ENCODE measurements at places on chromosomes 12 and 14.
A peak's percentile ranks its signal among the peaks of the same experiment; 100 is the strongest.

- DNase-seq: no peak
Measured at GRCh38 chr12:47832263-47832933, 12.7 kb upstream of the HDAC7 start.

GRCh38 chr12:92701441-92701840, 1.3 kb upstream of the PLEKHG7 start:
- no peak for DNase-seq

DNA sequence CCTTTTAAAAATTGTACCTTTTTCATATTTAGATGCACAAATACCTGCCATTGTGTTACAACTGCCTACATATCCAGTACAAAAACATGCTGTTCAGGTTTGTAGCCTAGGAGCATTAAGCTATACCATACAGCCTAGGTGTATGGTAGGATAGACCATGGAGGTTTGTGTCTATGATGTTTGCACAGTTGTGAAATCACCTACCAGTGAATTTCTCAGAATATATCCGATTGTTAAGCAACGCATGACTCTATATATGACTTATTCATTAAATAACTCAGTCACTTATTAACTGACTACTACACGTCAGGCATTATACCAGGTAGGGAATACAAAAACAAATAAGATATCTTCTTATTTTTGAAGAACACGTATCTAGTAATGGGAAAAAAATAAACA, 26.2 kb upstream of the ETNK1 start:
- peak; percentile 52 for DNase-seq

GRCh38 chr14:56807386-56808109, 2.7 kb downstream of the OTX2 start:
- no peak for DNase-seq

GRCh38 chr12:89567691-89568239, 41.9 kb upstream of the POC1B start:
- peak; percentile 88 for DNase-seq

DNA sequence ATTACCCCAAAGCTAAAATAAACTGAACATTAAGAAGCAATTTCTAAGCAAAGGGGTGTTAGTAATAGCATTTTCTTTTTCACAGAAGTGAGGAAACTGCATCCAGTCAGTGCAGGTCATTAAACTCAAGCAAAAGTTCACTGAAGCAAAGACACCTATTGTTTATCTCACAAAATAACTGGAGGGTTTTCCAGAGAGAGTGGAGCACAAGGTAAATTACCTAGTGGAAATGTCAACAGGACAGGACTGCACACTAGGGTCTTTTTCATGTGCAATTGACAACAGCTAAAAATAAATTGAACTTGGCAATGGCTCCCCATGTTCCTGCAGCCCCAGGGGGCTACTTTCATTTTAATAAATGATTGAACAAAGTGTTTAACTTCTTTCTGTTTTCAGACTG, 742.0 kb downstream of the GALC start:
- no peak for DNase-seq

- no peak for DNase-seq
Measured at GRCh38 chr12:71138011-71138410, 19.8 kb downstream of the TSPAN8 start.

DNA sequence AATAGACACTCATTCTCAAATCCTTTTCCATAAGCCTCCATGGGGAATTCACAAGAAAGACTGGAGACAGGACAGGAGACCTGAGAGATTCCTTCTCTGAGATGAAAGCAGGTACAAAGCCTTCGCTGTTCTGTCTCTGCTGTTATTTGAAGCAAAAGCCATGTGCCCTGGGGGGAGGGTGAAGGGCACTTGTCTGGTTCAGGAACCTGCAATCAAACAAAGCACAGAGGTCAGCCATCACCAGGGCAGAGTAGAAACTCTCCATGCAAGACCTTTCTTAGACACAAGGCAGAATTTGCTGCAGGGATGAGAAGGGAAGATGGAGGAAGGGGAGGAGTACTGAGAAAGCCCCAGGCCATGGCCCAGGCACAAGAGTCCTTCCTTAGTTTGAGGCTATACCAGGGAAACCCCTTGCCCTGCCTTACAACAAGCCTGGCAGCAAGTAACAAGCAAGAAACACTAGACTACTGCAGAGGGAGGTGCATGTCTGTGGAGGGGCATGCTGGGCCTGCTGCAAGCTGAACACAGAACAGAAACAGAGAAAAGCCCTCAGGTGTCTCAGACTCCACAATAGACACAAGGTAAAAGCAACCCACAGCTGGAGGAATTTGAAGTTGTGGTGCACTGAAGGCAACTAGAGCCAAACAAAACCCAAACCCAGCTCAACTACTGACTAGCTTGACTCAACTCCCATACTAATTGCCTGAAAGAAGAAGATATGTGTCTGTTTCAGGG, 7.8 kb upstream of the ART4 start:
- DNase-seq: no peak

DNA sequence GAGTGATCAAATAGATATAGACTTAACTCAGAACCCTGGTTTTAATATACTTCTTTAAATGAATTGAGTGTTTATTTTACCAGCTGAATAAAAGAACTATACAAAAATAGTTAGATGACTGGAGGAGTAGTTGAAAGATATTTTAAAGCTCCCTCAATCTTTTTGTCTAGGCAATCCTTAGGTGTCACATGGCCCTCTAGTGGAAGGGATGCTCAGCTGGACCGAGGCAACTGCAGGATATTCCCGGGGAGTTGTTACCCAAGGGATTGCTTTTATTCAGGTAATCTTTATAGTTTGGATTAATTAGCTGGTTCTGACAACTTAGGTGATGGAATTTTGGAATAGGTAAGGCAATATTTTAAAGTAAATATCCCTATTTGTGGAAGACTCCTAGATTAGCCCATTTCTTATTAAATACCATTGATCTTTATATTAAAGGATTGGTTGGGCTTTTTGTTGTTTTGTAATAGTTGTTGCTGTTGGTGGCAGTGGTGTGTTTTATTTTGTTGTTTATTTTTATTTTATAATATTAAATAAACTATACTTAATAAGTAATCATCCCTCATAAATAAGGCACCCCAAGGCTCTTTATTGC, 57.1 kb downstream of the ZDHHC17 start:
- peak; percentile 37 for DNase-seq

GRCh38 chr12:42766026-42766425, 176.5 kb upstream of the PRICKLE1 start:
- DNase-seq: no peak

GRCh38 chr12:5437589-5437988, 5.7 kb downstream of the NTF3 start:
- DNase-seq: no peak

- DNase-seq: no peak
Measured at GRCh38 chr12:27787559-27787958, 7.5 kb upstream of the MANSC4 start.

DNA sequence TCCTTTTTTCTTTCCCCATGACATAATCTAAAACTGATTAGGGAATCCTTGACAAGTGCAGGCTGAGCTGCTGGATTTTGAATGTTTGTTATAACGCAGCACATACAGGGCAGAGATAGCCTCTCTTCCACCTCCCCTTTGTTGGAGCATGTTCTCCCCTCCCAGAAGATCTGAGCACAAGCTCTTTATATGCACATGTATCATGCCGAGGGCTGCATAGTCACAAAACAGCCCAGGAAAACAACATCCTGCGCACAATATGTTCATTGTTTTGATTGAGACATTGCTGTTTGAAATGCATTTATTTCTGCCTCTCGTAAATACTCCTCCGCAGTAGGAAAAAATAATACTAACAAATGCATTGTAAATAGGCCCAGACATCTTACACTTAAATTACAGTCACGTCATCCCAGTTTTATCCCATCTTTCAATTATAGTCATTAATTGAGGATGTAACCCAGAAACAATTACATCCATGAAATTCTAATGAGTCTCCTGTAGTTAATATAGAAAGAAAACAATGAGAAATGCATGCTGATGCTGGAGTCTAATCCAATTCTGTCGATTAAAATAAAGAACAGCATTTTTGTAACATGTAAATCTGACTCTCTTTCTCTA, 401.8 kb downstream of the BTG1 start:
- DNase-seq: no peak

DNA sequence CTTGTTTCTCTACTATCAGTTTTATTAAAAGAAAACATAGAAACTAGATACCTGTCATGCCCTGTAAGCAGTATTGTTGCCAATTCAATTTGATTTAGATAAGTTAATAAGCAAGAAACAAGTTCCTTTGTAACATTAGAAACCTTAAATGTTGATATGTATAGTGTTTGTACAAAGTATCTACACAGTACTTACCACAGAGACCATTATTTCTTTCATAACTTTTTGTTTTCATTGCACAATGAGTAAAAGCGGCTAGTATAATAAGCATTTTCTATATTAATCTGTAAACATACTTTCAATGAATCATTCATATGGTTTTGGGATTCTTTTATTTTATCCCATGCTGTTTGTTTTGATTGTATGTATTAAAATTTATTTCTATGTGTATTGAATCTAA, 305.1 kb downstream of the TTC6 start:
- DNase-seq: peak; percentile 10

GRCh38 chr12:13135371-13136178, 32.1 kb upstream of the GSG1 start:
- peak; percentile 88 for DNase-seq

DNA sequence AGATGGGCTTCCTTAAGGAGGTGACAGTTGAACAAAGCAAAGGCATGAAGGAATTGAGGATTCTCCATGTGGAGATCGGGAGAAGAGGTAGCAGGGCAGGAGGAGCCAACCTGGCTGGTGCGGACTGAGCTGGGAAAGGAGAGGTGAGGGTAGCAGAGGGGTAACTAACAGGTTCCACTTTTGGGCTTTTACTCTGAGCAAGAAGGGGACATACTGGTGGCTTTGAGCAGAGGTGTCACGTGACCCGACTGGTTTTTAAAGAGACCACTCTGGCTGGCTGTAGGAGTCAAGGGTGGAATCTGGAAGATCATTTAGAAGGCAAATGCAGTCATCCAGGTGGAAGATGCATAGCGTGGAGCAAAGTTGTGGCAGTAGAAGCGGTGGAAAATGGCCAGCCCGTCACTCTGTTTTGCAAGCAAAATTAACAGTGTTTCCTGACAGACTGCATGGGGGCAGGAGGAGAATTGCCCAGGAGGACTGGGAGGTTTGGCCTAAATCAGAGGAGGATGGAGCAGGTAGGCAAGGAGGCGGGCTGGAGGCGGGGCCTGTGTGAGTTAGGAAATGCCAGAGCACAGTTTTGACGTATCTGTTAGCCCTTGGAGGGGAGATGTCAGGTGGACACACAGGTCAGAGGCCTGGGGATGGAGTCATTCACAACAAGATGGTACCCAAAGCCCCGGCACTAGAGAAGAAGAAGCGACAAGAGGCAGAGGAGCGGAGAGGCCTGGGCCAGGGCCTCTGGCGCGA, 156.3 kb upstream of the FKBP4 start:
- DNase-seq: no peak

- DNase-seq: no peak
Measured at GRCh38 chr14:32542507-32542906, 213.4 kb downstream of the AKAP6 start.

All from bronchial epithelial cell (primary cell).